Trophoblast cell (in vitro differentiated cells and primary cell): ENCODE measurements at places on chromosomes 16 and 17.
A peak's percentile ranks its signal among the peaks of the same experiment; 100 is the strongest.

DNA sequence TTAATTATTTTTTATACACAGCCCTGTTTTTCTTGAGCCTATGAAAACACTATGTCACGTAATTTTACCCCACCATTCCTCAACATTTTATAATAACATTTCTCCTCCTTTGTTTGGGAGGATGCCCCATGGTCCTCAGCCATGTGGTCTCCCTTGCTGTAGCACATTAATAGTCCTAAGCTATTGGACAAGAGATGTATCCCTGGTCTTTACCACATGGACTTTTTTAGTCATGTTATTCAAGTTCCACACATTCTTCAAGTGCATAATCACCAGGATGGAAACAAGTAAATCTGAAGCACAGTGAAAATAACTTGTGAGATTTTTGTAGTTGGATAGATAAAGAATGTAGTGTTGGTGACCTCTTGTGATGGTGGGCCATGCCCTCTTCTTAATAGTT is 2.0 kb upstream of the KRTAP2-3 start:
- H3K36me3 ChIP-seq: no peaks in the 10 kb centered on the region
- DNase-seq: peak; percentile 51
- H3K4me3 ChIP-seq: no peak overlapping the region
- H3K4me1 ChIP-seq: peaks cover 6% of the 10 kb centered on the region
- peak overlapping the region; percentile 22 for H3K27ac ChIP-seq
- H3K27me3 ChIP-seq: no peaks in the 10 kb centered on the region

DNA sequence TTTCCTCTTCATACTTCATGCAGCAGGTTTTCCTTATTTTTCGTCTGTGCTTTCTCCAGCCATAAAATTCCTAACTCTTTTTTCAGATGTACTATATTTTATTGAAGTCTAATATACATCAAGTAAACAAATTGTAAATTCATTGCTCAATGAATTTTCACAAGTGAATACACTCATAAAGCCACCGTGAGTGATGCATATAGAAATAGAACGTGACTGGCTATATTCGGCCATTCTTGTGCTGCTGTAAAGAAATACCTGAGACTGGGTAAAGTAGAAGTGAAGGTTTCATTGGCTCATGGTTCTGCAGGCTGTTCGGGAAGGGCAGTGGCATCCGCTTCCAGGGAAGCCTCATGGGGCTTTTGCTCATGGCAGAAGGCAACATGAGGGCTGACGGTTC is 868.4 kb upstream of the EEF2KMT start:
- H3K27me3 ChIP-seq: no peaks in the 10 kb centered on the region
- H3K4me1 ChIP-seq: no peaks in the 10 kb centered on the region
- H3K27ac ChIP-seq: no peak overlapping the region
- DNase-seq: no peak
- H3K36me3 ChIP-seq: no peaks in the 10 kb centered on the region
- no peak overlapping the region for H3K4me3 ChIP-seq

- no peaks in the 10 kb centered on the region for H3K4me1 ChIP-seq
- no peaks in the 10 kb centered on the region for H3K27me3 ChIP-seq
- no peak for DNase-seq
- H3K4me3 ChIP-seq: no peak overlapping the region
- no peaks in the 10 kb centered on the region for H3K36me3 ChIP-seq
These were observed 46.7 kb downstream of the RNF157 start for GRCh38 chr17:76193591-76193990.

DNA sequence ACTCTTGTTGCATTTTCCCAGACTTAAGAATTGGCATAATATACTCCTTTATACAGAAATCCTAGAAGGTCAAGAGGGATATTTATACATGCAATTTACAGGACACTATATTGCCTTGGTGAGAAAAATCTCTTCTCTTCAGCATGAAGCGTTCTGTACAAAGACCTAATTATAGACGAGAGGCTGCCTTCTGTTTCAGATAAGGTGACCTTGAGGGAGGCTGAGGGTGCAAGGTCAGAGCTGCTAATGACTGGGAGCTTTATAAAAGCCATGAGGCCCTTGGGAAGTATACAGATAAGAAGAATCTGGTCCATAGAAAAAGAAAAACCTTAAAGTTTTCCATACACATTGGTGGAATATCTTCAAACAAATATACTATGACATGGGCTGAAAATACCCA is 156.3 kb upstream of the SOX9 start:
- no peak overlapping the region for H3K4me3 ChIP-seq
- no peaks in the 10 kb centered on the region for H3K36me3 ChIP-seq
- no peaks in the 10 kb centered on the region for H3K4me1 ChIP-seq
- no peak for DNase-seq

GRCh38 chr16:74691093-74691855 is 9.4 kb downstream of the MLKL start:
- no peak overlapping the region for H3K27ac ChIP-seq
- no peaks in the 10 kb centered on the region for H3K27me3 ChIP-seq
- no peak overlapping the region for H3K4me3 ChIP-seq

DNA sequence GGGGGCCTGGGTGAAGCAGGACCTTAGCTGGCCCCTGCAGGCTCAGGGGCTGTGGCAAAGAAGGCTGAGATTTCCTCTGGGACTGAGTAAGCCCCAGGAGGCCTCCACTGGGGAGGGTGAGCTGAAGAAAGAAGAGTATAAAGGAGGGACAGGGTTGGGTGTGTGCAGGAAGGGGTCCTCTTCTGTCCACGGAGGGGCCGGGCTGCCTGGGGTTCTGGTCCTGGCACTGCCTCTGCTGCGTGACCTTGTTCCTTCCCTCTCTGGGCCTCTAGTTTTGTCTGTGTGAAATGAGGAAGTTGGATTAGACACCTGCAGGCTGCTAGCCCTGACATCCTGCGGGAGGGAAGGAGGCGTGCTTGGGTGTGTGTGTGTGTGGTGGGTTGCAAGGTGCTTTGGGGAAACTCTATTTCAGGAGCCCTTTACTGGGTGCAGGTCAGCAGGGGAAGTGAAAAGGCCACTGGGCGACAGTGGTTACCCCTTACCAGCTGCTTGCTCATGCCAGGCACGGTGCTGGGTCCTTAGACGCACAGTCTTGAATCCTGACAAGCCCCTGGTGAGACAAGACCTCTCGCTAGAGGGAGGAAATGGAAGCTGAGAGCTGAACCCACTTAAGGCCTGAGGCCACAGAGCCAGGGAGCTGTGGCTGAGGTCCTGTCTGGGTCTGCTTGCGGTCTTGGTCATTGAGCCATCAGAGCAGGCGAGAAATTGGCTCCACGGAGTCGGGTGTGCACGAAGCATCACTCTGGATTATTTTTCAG is 60.7 kb downstream of the OR1D5 start:
- no peaks in the 10 kb centered on the region for H3K27me3 ChIP-seq
- no peak overlapping the region for H3K4me3 ChIP-seq
- H3K27ac ChIP-seq: no peak overlapping the region

GRCh38 chr17:55450232-55450825 is 28.7 kb upstream of the MMD start:
- no peak overlapping the region for H3K27ac ChIP-seq
- no peak overlapping the region for H3K4me3 ChIP-seq
- H3K27me3 ChIP-seq: no peaks in the 10 kb centered on the region
- H3K4me1 ChIP-seq: peaks cover 16% of the 10 kb centered on the region

DNA sequence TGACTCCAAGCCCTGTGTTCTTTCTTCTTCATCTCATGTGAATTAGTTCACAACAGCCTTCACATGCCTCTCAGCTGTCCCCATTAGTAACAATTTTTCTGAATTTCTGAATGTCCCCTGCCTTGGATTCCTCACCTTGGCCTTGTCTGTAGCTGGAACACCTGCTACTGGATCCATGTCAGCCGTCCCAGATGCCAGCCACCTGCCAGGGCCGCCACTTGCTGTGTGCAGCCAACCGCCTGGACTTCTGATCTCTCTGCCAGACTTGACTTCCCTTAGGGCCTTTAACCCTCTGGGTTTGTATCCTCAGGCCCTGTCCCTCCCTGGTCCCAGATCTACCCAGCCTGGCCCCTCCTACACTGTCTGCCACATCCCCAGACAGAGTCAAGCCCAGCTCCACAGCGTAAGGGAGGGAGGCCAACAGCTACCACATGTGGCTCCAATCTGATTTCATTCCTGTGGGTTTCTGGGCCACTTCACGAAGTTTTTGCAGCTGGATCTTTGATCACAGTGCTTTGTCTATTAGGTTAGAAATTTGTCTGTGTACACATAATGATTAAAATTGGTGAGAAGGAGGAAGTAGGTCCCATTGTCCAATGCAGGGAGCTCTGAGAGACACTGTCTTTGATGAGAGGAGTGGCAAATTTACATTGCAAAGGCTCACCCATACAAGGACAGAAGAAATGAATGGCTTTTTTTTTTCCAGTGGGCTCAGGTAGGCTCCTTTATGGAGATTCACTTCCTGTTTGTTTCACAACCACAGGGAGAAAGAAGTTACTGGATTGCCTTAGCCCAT is 15.3 kb downstream of the MPP2 start:
- no peak overlapping the region for H3K27ac ChIP-seq
- H3K4me3 ChIP-seq: no peak overlapping the region
- H3K36me3 ChIP-seq: no peaks in the 10 kb centered on the region
- no peak for DNase-seq

DNA sequence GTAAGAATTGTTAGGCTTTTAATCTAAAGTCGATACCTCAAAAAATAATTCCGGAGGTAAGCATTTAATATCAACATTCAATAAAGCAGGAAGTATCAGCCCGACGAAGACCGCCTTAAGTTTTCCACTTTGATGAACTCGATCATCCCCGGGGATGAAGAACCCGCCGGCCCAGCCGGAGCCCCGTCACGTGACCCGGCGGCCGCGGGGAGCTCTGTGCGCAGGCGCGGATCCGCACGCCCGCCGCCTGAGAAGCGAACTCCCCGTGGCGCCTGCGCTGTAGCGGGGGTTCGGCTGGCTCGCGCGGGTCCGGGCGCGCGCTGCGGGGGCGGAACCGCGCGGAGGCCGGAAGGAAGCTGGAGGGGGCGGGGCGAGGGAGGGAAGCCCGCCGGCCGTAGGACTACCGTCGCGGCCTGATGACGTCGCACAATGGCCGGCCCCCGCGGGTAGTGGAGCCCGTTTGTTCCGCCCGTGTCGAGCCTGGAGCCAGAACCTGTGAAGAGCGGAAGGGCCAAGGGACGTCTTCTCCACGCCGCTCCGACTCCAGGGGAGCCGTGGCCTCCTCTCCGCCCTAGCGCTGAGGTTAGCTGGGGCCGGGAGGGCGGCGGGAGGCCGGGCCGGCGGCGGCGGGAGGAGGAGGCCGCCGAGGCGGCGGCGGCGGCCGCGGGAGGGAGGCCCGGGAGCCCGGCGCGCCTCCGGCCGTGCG is at the start of gene ZC3H18:
TSS of gene ZC3H18 (plus strand) at position 419 of the 706 bp plus-strand sequence. CDS start 6,721 bp downstream, outside the sequence.
- H3K4me3 ChIP-seq: peak within 1 kb of the TSS; percentile 100
- H3K36me3 ChIP-seq: peaks cover 4% of the 10 kb centered on the region
- peak within 1 kb of the TSS; percentile 48 for H3K27ac ChIP-seq
- H3K4me1 ChIP-seq: peaks cover 13% of the 10 kb centered on the region
- peak; percentile 95 for DNase-seq

DNA sequence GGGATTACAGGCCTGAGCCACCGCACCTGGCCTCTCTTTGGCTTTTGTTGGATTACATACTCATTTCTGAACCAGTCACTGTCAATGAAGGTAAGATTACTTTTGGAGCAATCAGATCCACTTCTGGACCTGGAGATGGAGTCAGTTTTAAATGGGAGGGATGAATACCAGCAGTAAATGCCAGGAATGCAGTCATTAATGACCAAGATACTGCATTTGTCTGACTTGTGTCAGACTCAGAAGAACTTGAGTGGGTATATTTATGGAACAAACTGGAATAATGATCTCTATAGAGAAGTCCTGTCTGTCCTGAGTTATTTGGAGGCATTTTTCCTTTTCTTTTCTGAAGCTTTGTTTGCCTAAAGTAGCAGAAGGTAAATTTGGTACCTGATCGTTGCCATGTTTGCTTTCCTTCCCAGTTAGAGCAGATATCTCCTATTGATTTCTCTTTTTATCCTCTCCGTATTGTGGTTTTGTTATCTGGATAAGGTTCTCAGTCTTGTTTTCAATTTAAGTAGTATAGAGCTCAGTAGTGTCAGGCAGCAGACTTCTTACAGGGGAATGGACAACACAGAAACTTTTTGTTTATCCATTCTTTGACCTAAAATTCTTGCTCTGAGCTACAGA is 10.7 kb downstream of the NLK start:
- H3K27me3 ChIP-seq: no peaks in the 10 kb centered on the region
- no peak overlapping the region for H3K27ac ChIP-seq
- no peak overlapping the region for H3K4me3 ChIP-seq
- DNase-seq: no peak
- no peaks in the 10 kb centered on the region for H3K36me3 ChIP-seq

GRCh38 chr16:10168258-10168657 is 14.0 kb downstream of the GRIN2A start:
- no peak overlapping the region for H3K27ac ChIP-seq
- H3K4me1 ChIP-seq: no peaks in the 10 kb centered on the region
- H3K4me3 ChIP-seq: no peak overlapping the region
- no peaks in the 10 kb centered on the region for H3K27me3 ChIP-seq

- no peak overlapping the region for H3K4me3 ChIP-seq
- no peaks in the 10 kb centered on the region for H3K4me1 ChIP-seq
- H3K27me3 ChIP-seq: no peaks in the 10 kb centered on the region
- H3K36me3 ChIP-seq: no peaks in the 10 kb centered on the region
- H3K27ac ChIP-seq: no peak overlapping the region
- no peak for DNase-seq
These were observed 317.5 kb upstream of the EEF2KMT start for GRCh38 chr16:5415123-5415522.

DNA sequence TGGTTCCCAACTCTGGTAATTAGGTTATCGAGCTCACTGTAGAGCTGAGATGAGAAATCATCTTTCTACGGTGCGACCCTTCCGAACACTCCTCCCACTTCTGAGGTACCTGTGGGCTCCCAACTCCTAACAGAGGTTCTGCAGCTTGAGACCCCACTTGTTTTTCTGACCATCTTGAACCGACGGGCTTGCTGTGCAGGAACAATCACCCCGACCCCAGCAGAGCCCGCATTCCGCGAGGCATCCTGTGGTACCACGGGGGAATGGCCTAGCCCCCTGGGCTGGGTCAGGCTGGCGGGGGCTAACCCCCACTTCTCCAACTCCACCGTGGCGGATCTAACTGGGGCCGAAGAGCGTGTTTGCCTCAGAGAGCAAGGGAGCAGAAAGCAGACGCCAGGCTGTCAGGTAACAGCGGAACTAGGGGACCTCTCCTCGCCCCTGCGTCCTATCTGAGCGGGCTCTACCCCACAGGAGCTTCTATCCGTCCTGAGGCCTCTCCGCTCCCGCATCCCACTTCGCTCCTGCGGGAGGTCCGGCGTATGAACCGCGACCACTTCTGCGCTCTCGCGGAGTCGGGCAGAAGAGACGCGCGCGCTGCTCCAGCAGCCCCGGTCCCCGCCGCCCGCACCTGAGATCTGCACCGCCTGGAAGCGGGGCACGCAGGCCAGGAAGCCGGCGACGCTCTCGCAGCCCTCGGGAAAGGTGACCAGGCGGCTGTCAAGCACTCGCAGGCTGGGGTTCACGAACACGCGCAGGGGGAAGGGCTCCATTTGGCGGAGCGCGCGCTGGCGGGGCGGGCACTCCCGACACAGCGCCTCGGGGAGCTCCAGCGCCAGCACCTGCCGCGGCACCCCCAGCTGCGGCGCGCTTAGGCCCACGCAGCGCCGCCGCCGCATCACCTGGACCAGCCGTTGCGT is 761 bp downstream of the PDF start:
- H3K4me3 ChIP-seq: peak overlapping the region; percentile 100
- H3K27ac ChIP-seq: peak overlapping the region; percentile 59
- no peaks in the 10 kb centered on the region for H3K27me3 ChIP-seq
